ENCODE measurements at places on chromosomes 7 and 10. TPM values are rescaled to one million over a fixed set of nuclear protein-coding genes. Genes with fewer than 3 reads are reported as not detected.

CALCR gene
- 0.80 TPM for total RNA-seq

FBXL15 gene
- total RNA-seq, result 21.0 TPM

NKX2-3 gene
- total RNA-seq, result 0.15 TPM

SPDYE6 gene
- total RNA-seq, result 0.33 TPM

GBX1 gene
- not detected for total RNA-seq

DNA sequence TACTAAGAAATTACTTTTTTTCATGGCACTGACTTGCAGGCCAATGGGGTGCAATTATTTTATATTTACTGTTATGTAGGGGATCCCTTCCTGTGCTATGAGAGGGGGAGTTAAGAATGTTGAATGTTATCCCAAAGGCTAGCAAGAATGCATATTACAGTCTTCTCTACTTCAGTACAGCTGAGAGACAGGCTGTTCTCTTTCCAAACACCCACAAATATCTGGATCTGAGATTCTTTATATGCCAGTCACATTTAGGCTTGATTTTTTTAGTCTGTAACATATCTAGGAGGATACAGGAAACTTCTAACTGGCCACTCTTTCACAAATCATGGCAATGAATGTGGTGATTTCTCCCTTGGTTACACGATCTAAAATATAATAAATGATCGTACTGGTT, 266.4 kb upstream of the FZD8 start:
- no peak overlapping the region for H3K27ac ChIP-seq
- DNase-seq, result no peak
- H3K36me3 ChIP-seq, result no peaks in the 10 kb centered on the region
- no peaks in the 10 kb centered on the region for H3K4me1 ChIP-seq
- no peaks in the 10 kb centered on the region for H3K27me3 ChIP-seq
- H3K4me3 ChIP-seq, result no peak overlapping the region

DNA sequence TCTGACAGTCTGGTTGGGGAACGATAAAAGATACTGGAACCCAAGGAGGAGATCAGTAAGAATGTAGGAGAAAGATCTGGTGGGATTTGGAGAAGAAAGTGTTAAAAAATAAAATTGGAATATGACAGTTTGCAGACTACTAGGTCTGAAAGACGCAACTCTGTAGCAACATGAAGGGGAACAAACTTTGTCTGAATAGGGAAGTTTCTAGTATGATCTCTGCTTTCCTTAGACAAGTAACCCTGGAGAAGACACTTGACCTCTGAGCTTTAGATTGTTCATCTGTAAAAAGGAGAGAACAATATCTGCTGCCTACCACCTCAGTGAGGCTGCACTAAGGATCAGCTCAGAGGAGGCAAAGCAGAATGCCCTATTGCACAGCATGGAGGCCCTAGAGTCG, 3.0 kb upstream of the PRSS1 start:
- H3K36me3 ChIP-seq, result no peaks in the 10 kb centered on the region
- no peak overlapping the region for H3K4me3 ChIP-seq
- no peaks in the 10 kb centered on the region for H3K4me1 ChIP-seq
- DNase-seq, result no peak

DNA sequence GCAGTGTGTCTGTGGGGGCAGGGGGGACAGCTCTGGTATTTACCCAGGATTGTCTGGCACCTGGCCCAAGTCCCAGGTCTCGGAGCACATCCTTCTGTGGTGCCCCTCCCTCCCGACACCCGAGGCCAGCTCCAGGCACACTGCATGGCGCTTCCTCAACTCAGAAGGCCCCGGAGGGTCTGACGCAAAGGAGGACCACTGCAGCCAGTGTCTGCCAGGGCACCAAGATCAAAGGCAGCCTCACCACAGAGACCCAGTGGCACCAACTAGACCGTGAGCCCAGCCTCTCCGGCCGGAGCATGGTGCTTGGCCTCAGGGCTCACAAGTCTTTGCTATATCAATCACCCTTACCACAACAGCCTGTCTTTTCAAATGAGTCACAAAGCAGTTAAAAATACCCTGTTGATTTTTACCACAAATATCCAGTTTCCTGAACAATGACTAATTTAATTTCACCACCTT, 99.3 kb upstream of the DDC start:
- H3K4me3 ChIP-seq, result no peak overlapping the region
- peak overlapping the region; percentile 67 for H3K27ac ChIP-seq
- no peaks in the 10 kb centered on the region for H3K36me3 ChIP-seq
- H3K4me1 ChIP-seq, result no peaks in the 10 kb centered on the region
- no peaks in the 10 kb centered on the region for H3K27me3 ChIP-seq

DNA sequence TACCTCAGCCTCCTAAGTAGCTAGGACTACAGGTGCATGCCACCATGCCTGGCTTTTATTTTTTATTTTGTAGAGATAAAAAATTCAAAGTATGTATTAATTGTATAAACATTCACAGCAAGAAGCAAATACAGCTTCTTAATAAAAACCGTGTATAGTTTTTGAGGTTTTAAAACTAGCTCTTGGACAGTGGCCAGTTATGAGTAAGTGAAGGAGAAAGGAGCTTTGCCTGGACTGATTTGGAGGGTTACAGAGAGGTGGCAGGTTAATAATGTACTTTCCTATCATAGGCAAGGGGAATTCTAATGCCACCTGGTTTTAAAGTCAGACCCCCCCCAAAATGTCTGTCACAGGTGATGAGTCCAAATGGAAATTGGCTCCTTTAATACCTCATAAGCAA, 43.4 kb downstream of the ZNRF2 start:
- no peak overlapping the region for H3K27ac ChIP-seq
- DNase-seq, result no peak
- H3K4me3 ChIP-seq, result no peak overlapping the region
- peaks cover 4% of the 10 kb centered on the region for H3K4me1 ChIP-seq
- H3K36me3 ChIP-seq, result no peaks in the 10 kb centered on the region

DNA sequence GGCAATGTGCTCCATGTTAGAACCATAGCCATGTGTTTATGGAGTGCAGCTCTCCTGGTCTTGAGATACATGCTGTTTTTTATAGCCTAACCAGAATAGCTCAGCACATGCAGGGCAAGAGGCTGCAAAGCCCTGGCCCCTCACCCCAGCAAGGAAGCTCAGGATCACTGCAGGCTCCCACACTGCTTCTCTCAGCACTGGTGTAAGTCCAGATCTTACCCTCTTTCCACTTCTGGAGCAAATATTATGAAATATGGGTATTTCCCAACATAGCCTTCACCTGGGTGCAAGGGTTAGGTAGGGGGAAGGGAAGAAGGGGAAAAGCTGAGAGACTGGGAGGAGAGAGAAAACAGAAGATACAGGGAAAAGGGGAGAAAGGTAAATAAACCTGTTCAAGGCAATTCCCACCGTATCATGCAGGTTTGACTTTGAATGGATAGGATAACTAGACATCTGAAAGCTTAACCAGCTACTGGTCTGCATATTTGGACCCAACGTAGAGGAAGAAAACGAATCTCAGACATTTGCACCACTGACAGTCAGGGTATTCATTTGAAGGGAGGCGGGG, 19.7 kb downstream of the SKIDA1 start:
- H3K4me3 ChIP-seq, result no peak overlapping the region
- no peaks in the 10 kb centered on the region for H3K27me3 ChIP-seq
- no peak overlapping the region for H3K27ac ChIP-seq
- no peaks in the 10 kb centered on the region for H3K36me3 ChIP-seq
- no peaks in the 10 kb centered on the region for H3K4me1 ChIP-seq
- DNase-seq, result no peak

DNA sequence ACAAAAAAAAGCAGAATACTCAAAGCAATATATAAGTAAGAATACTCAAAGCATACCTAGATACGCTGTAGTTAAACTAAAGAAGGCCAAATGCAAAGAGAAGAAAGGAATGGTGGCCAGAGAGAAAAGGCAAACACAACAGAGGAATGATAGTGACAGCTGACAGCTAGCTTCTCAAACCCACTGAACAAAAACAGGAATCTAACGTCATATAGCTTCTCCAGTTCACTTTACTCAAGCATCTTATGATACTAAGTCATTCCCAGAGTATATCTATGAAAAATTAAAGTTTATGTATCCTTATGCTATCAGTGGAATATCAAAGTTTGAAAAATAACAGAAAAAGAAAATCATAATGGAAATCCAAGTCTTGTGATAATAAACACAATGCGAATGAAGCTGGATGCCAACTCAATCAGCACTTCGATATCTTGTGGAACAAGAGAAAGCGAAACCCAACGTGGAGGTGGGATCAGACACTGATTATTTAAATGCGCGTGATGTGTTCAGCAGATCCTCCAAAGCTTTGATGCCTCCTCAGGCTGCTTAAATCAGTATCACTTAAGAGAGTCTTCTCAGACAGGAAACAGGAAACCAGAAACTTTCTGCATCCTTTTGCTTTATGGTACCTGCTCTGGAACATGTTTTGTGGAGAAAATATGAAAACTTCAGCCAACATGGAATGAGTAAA, 102.8 kb downstream of the PIP4K2A start:
- DNase-seq, result no peak
- H3K36me3 ChIP-seq, result no peaks in the 10 kb centered on the region
- no peak overlapping the region for H3K27ac ChIP-seq
- H3K27me3 ChIP-seq, result no peaks in the 10 kb centered on the region
- no peak overlapping the region for H3K4me3 ChIP-seq

DNA sequence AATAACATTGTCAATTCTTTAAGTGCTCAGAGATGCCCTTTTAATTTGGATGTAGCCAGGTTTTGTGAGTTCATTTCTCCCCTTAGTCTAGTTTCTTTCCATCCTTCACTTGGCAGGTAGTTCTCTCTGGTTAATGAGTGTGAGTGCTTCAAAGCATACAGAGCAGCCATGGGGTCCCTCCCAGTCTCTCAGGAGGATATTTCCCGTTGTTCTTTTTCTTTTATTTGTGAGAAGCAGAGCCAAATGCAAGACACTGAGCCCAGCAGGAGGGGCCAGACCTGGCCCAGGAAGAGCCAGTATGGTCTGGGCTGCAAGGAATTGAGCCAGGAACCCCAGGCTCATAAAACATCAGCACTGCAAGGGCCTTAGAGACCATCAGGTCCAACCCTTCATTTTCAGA, 52.4 kb downstream of the PLCE1 start:
- no peaks in the 10 kb centered on the region for H3K27me3 ChIP-seq
- no peaks in the 10 kb centered on the region for H3K36me3 ChIP-seq

GRCh38 chr7:33643530-33643929, 261.8 kb upstream of the BMPER start:
- DNase-seq, result no peak
- no peaks in the 10 kb centered on the region for H3K36me3 ChIP-seq
- no peak overlapping the region for H3K4me3 ChIP-seq
- no peaks in the 10 kb centered on the region for H3K27me3 ChIP-seq
- no peaks in the 10 kb centered on the region for H3K4me1 ChIP-seq
- no peak overlapping the region for H3K27ac ChIP-seq

DNA sequence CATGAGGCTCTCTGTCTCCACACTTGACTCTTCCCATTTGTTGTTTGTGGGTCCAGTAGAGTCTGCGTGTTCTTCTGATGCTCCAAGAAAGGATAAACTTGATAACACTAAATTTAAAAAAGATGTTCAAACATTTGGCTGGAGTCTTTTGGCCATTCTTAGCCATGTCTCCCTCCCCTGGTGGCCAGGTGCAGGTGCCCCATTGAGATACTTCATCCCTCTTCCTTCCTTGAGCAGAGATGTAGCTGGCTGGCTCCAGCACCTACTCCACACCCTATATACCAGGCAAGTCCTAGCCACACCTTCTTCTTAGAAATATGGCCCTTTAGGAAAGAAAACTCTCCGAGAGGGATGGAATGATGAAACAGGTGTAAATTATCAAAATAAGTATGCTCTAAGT, 103.2 kb upstream of the GJD4 start:
- no peak for DNase-seq
- no peak overlapping the region for H3K27ac ChIP-seq
- H3K4me3 ChIP-seq, result no peak overlapping the region

GRCh38 chr10:33386926-33387325, 52.5 kb upstream of the NRP1 start:
- H3K4me3 ChIP-seq, result no peak overlapping the region
- DNase-seq, result no peak
- H3K27me3 ChIP-seq, result no peaks in the 10 kb centered on the region
- H3K4me1 ChIP-seq, result no peaks in the 10 kb centered on the region
- no peak overlapping the region for H3K27ac ChIP-seq

GRCh38 chr7:17773289-17773626, 167.0 kb downstream of the SNX13 start:
- no peaks in the 10 kb centered on the region for H3K27me3 ChIP-seq
- DNase-seq, result no peak
- H3K4me1 ChIP-seq, result no peaks in the 10 kb centered on the region
- no peaks in the 10 kb centered on the region for H3K36me3 ChIP-seq

DNA sequence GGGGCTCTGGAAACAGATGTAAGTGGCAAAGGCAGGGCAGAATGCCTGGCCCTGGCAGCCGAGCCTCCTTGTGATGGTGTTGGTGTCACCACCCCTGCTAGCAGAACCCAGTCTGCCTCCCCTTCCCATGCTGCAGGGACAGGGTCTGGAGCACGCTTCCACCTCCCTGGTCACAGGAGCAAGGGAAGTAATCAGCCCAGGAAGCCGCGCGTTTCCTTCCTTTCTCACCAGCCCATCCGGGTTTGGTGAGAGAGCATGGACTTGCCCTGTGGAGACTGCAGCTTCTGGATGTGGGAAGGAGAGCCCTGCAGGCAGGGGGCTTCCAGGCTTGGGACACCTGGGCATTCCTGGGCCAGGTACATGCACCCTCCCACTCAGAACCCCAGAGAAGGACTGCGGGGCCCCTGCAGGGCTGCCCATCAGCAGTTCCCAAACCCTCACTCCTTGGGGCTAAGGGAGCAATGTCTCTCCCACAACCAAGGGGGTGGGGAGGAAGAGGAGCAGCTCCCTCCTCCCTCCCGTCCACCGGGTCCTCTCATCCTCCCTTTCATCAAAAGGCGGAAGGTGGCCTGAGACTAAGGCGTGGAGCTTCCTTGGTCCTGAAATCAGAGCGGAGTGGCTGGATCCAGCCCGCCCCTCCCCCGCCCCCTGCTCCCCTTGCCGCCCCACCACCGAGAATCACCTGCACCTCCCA, 1.8 kb downstream of the MMRN2 start:
- peak overlapping the region; percentile 94 for H3K27ac ChIP-seq
- H3K36me3 ChIP-seq, result no peaks in the 10 kb centered on the region
- peak overlapping the region; percentile 28 for H3K4me3 ChIP-seq
- DNase-seq, result no peak
- H3K4me1 ChIP-seq, result peaks cover 18% of the 10 kb centered on the region

DNA sequence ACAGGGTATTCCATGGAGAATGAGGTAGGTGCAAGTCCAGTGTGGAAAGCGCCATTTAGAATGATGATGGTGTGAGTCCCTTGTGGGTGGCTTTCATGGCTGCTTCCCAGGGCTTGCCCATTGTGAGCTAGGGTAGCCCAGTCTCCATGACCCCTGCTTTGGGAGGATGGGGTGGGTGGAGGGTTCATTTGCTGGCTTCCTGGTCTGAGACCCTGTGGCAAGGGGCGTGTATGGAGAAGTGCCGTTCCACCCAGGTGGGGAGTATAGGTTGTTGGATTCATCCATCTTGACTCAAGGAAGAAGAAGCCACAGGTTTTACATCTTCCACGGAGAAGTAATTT, 27.7 kb downstream of the CCM2 start:
- peak overlapping the region; percentile 32 for H3K27ac ChIP-seq
- H3K4me3 ChIP-seq, result peak overlapping the region; percentile 31
- H3K36me3 ChIP-seq, result no peaks in the 10 kb centered on the region
- no peaks in the 10 kb centered on the region for H3K27me3 ChIP-seq

All from breast epithelium (tissue), 4 donors.